ENCODE measurements at places on chromosomes 13 and 19. TPM values are rescaled to one million over a fixed set of nuclear protein-coding genes. Genes with fewer than 3 reads are reported as not detected.

DNA sequence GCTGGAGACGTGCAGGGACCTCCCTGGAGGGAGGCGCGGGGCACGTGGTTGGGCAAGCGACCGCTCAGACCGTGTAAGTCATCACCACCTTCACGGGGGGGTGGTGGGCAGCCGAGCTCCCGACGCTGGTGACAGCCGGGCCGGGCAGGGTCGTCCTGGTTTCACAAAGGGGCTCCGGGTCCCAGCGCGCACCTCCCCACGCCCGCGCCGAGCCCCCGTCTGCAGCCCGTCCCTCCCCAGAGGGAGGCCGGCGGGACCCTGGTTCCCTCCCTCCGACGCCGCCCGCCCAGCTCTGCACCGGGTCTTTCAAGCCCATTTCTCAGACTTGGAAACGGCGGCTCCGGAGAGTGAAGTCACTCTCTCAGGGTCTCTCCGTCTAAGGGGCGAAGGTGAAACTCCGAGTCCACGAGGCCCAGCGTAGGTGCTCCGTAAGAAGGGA lies 729 bp upstream of the ARID3A start:
- DNase-seq: no peak

Gene ICAM4
- total RNA-seq: 0.71 TPM

Gene LIPE
- total RNA-seq: 39.1 TPM

GRCh38 chr19:56566904-56567273 lies 379 bp upstream of the ZNF470 start:
- no peak for DNase-seq

DNA sequence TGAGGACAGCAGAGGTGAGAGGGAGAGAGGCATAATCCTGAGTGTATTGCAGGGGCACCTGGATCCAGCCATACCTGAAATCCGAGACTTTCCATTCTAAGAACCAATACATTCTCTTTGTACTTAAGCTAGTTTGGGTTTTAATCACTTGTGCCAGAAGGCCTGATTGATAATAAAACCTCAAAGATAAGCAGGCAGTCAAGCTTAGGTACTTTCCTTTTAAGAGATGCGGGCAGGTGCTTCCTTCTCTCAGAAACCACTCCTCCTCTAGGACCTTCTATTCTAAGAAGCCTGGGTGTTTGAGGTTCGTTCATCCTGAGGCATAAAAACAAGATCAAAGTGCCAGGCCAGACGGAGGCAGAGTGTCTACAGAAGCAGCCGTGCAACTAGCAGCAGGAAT lies 22.2 kb downstream of the FAM187B start:
- peak; percentile 90 for DNase-seq

- DNase-seq: no peak
Measured at GRCh38 chr19:11227195-11227886, 12.1 kb upstream of the ANGPTL8 start.

Gene C1QTNF9B
- total RNA-seq: not detected

Gene FCHO1
- 96.2 TPM for total RNA-seq

GRCh38 chr13:112333756-112334543 lies 42.2 kb upstream of the SPACA7 start:
- DNase-seq: no peak

DNA sequence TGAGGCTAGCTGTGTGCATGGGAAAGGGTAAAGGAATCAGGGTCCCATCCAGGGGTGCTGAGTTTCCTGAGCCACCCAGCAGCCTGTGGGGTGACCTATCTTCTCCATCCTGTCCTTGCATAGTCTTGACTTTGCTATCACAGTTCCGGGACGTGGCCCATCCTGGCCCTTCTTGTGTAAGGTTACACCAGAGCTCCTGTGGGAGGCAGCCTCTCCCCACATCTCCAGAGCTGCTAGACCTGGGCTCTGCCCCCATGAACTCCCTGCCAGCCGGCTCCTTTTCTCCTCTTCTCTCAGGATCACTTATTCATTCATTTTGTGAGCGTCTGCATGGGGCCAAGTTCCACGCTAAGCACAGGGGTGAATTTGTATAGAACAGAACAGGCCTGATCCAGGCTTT lies 238.9 kb downstream of the TSHZ3 start:
- peak; percentile 58 for DNase-seq

Gene SIGLECL1
- total RNA-seq: not detected

Gene LAIR2
- total RNA-seq: 35.0 TPM

Gene PCID2
- 83.6 TPM for total RNA-seq

Gene KANK2
- total RNA-seq: 3.0 TPM

Gene TPTE2
- total RNA-seq: not detected

GRCh38 chr13:87999788-88000187 lies 328.6 kb downstream of the SLITRK5 start:
- DNase-seq: no peak

DNA sequence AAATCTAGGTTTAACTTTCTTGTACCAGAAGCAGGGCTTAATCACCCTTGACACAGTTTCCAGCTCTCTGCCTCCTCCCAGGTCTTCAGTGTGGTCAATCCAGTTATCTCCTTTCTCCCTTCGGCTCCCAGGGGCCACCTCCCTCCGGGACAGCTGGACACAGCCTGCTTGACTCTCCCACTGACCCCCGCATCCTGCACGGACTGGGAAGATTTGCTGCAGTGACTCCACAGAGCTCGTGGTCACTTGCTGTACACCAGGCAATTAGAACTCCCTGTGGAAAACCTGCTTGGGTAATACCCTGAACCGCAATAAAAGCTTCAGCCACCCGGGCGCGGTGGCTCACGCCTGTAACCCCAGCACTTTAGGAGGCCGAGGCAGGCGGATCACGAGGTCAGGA lies 116.5 kb downstream of the NUFIP1 start:
- no peak for DNase-seq

DNA sequence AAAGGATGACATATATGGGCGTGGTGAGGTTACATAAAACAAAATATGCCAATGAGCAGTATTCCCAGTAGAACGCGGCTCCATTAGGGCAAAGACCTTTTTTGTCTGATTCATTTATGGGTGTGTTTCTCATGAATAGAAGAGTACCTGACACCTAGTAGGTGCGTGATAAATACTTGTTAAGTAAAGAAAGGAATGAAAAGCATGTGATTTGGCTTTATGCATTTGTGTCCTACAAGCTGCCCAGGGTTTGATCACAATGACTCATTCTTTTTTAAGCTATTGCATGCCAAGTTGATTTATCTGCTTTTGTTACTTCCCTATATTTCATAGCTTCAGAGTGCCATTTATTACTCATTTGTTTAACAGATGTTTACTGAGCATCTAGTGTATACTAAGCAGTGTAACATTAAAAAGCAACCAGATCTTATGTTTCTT lies 19.1 kb upstream of the KCTD4 start:
- no peak for DNase-seq

- no peak for DNase-seq
Measured at GRCh38 chr19:54607785-54608150, 14.3 kb downstream of the LILRA1 start.

Gene IQCN
- total RNA-seq: 2.3 TPM

DNA sequence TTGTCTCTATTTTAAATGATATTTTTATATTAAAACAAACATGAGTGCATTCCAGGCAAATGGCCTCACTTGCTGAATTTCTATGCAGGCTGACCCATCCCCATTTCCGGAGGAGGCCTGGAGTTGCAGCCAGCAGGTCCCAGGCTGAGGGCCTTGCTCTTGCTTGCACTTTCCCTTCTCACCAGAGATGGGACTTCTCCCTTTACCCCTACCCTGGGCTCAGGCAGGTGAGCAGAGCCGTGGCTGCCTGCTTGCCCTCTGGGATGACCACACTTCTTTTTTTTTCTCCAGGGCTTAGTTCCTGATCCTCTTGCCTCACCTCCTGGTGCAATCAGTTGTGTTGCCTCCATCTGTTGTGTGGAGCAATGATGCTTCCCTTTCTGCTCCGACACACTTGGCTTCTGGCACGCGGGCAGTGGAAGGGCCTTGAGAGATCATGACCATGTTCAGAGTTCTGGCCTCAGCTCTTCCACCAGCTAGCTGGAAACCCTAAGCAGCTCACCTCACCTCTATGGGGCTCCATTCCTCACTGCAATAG lies 11.1 kb upstream of the OLFM4 start:
- DNase-seq: no peak

- no peak for DNase-seq
Measured at GRCh38 chr19:33444562-33445441, 71.3 kb downstream of the CEBPG start.

Gene KLK7
- not detected for total RNA-seq

Gene GJA3
- not detected for total RNA-seq

DNA sequence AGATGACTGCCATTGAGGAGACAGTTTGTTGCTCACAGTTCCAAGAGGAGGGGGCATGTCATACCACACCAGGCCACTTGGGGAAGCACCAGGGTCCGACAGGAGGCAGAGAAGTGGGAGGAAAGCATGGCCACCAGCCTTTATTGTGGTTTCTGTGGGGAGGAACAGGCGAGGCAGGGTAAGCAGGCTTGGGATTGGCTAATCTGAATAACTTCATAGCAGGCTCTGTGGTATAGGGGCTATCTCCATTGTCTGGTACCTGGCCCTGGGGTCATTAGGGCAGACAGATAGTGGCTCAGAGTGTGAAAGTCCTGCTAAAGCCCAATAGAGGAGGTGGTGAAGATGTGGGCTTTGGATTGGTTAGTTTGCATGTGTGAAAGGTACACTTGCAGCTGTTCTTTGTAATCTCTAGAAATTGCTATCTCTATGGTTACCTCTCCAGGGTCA lies 35.5 kb downstream of the CBY2 start:
- no peak for DNase-seq

DNA sequence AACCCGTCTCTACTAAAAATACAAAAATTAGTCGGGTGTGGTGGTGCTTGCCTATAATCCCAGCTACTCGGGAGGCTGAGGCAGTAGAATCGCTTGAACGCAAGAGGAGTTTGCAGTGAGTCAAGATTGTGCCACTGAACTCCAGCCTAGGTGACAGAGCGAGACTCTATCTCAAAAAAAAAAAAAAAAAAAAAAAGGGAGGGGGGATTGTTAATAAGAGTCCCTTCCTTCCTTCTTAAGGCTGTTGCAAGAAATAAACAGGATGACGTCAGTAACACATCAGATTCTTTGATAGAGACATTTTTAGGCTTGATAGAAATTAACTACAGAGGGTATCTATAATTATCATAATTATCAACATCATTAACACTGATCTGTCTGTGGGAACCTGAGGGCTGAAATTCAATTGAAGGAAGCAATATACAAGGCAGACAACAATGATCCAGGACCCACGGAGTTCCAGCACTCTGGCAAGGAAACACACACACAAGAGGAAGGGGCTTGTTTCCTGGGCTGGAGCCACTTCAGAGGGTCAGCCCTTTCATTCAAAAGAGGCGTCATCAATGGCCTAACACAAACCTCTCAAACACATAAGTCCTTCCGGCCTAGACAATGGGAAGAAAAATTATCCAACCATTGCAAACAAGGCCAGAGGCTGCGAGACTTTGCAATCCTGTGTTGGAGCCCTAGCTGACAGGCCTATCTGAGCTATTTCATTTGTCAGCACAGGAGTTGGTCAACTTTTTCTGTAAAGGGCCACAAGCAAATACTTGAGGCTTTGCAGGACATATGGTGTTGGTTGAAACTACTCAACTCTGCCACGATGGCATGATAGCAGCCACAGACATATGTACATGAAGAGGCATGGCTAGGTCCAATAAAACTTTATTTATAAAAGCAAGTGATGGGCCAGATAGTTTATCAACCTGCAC lies 105.2 kb downstream of the INSR start:
- no peak for DNase-seq

GRCh38 chr13:67557642-67558241 lies 327.6 kb upstream of the PCDH9 start:
- DNase-seq: no peak

DNA sequence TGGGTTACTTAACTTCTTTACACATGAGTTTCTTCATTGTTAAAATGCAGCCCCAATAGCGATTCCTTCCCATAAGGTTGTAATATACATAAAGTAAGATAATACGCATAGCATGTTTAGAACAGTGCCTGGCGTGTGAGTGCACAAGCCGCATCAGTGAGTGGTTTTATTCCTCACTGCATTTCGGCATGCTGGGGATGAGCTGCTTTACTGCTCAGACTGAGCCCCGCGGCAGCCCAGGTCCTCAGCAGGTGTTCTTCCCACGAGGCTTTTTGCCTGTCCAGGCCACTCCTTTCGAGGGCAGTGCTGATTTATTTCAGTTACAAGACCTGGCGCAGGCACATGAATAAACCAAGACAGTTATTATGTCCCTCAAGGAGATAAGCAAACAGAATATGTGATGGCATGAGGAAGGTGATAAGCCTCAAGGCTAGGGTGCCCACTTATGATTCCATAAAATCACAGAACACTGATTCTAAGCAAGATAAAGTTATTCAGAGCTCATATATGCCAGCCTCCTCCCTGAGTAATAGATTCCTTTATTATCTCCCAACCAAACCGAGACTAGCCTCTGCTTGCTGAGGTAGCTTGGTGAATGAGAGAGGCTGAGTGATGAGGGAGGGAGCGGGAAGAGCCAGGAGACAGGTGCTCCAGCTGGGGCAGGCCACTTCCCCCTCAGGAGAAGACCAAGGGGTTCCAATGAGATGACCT lies 505.5 kb downstream of the DIAPH3 start:
- DNase-seq: no peak

DNA sequence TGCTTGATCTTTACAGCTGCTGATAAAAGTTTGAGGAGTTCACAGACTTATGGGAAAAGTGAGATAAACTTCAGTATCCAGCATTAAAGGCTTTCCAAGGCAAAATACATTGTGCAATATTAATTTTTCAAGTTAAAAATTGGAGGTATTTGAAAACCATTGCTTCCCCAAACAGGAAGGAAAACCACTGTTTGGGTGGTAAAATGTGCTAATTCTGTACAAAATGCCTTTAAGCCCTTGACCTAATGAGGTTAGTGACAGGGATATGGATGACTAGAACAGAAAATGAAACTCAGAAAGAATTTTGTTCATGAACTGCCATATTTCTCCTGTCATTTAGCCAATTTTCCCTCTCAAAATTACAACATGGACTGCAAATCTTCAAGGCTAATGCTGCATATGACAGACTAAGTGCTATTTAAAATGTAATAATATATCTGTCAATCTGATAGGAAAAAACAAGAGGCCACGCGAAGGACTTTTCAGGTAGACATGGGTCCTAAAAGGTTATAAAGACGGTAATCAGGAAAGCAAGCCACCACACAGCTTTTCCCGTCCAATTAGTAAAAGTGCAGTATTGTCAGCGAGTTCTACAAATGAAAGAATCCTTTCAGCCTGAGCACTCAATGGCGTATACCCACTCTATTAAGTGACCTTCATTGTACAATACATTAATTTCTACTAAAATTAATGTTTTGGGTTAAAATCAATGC lies 212.8 kb downstream of the ENOX1 start:
- no peak for DNase-seq

Gene IZUMO2
- not detected for total RNA-seq

Gene FBXO46
- total RNA-seq: 34.7 TPM
